Amniotic stem cell (primary cell): ENCODE measurements at places on chromosomes 12 and 14.
A peak's percentile ranks its signal among the peaks of the same experiment; 100 is the strongest.

DNA sequence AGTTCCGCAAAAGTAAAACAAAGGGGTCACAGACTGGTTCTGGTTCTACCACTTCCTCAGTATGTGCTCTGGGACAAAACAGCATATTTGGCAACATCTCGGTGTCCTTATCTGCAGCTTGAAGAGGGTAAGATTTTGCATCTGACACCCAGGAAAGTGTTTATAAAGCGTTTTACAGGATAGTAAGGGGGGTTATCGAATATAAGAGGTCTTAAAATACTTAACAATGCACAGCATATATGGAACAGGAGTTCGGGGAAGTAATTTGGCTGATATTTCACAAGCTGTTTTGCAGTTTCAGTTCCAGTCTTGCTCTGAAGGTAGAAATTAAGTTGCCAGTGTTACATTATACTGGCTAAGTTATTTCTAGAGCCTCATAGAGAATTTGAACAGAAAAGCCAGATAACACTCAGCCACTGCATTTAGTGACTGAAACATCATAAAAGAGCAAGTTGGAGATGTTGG, 904 bp upstream of the MAP4K5 start:
- no peak for DNase-seq

DNA sequence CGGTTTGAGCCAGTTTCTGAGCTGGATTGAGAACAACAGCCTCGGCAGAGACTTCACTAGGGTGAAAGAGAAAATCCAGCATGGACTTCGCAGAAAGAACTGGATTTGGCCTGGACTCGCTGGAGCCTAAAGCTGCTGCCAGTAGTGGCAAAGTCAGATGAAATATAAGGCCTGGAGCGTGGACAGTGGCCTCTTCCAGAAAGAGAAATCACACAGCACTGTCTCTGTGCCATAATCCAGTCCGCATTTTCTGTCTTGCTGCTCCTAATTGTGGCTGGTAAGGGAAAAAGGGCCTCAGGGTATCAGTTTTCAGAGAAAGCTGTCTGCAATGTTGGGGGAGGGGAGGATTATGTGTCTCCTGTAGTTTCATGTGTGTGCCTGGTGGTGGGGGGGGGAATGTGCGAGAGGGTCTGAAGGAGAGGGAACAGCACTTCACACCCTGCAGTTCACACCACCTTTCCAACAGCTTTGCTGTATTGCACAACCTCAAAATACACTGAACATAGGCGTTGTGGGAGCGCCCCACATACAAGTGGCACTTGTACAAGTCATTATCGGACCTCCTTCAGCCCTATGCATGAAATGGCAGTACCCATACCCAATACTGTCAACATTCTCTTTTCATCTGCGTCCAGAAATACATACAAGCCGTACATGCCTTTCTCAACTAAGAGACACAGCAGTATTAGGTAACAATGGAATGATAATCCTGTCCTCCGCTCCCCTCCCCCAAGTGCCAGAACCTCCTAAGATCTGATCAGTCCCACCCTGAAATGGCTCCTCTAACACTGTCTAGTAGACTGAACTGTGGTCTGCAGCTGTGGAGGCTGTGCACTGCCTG, 107.5 kb upstream of the ATF7IP start:
- DNase-seq: peak; percentile 100

GRCh38 chr12:105561546-105562198, 231.2 kb downstream of the C12orf75 start:
- DNase-seq: no peak

DNA sequence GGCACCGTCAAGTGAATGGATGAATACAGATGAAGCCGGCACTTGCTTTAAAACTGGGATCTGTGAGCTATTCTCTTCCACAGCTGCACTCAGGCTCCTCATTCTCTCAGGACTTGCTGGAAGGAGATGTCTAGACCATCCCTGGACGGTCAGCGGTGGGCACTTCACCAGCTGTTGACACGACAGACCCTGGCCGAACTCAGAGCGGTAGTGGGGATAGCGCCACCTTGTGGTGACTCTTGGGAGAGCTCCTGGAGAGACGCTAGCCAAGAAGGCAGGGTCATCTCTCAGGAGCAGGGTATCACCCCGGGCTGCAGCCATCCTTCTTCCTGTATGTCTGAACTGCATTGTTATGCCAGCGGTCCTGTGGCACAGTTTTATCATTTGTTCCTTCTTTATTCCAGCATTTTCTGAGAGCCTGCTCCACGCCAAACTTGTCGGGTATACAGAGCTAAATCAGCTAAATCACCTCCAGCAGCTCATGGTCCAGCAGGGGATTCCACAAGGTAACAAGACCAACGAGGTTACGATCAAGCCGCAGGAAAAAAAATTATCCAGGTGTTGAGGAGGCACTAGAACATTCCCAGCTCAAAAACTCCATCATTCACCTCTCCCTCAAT, 10.0 kb downstream of the WNT1 start:
- no peak for DNase-seq

GRCh38 chr12:57525615-57526383, 3.2 kb downstream of the MBD6 start:
- no peak for DNase-seq

GRCh38 chr12:29164477-29165393, 15.7 kb downstream of the FAR2 start:
- peak; percentile 14 for DNase-seq

DNA sequence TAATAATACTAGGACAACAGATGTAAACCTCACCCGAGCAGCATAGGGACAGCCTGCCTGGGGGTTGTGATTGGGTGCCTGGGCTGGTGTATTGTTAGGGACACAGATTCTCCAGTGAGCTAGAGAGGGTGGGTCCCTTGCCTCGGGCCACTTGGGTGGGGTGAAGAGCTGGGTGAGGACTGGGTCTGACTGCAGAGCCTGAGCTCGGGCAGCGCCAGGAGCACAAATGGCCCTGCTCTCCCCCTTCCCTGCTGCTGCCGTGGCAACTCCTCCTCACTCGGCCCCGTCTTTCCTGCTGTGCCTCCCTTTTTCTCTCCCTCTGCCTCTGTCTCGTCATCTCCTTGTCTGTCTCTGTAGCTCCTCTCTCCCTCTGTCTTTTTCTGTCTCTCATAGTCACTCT, 115.4 kb downstream of the GLT1D1 start:
- no peak for DNase-seq
